Forelimb muscle (tissue), 1 donor: ENCODE measurements at places on chromosomes 7 and 10. TPM values are rescaled to one million over a fixed set of nuclear protein-coding genes. Genes with fewer than 3 reads are reported as not detected.

GRCh38 chr10:48518986-48519385 lies 85.9 kb downstream of the ARHGAP22 start:
- no peak for DNase-seq

DNA sequence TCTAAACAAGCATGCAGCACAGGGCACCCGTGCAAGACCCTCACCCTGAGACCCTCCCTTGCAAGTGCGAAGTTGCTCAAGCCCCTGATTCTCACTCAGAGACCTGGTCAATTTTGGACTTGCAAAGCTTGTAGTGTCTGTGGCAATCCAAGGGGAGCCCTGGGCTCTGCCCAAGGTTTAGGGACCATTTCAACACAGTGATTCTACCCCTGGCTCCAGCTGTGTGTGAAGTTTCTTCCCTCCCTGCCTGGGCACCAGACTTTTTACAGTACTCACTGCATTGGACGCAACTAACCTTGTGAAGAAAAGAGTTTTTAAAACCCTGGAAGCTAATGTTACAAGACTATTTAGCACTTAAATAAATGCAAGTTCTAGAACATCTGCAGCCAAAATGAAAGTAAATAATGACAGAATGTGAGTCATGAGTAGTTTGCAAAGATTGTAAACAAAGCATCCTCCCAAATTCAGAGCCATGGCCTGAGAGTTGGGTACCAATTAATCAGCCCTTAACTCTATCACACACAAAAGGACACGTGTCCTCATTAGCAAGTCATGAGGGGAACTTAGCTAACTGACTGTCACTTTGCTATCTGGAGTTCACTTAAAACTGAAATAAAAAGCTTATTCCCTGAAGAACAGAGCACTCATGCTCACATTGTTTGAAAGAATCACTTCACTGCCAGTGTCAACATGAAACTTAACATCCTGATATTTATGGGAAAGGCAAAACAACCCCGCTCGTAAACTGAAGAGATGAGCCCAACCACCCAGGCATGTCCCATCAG lies 48.1 kb downstream of the RGS10 start:
- no peak for DNase-seq

- DNase-seq: no peak
Observed at GRCh38 chr10:86344714-86345161, 21.9 kb downstream of the GRID1 start.

GRCh38 chr10:21891439-21891838 lies 112.1 kb downstream of the DNAJC1 start:
- no peak for DNase-seq

DNA sequence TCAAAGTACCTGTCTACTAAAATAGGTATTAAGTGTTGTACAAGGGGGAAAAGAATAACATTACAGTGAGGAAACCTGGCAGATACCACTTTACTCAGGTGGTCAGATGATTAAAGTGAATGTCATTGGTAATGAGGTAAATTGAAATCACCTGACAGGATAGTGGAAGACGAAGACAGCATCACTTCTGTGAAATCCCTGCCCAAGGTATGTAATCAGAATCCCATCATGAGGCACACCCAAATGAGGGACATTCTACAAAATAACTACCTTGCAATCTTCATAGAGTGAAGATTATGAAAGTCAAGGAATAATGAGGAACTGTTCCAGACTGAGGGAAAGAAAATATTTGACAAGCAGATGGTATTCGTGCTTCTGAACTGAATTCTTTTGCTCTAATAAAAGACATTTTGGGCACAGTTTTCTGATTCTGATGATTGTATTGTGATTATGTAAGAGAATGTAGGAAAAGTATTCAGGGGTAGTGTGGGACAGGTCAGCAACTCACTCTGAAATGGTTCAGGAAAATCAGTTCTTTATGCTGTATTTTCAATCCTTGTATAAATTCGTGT lies 33.3 kb upstream of the ARMS2 start:
- no peak for DNase-seq

DNA sequence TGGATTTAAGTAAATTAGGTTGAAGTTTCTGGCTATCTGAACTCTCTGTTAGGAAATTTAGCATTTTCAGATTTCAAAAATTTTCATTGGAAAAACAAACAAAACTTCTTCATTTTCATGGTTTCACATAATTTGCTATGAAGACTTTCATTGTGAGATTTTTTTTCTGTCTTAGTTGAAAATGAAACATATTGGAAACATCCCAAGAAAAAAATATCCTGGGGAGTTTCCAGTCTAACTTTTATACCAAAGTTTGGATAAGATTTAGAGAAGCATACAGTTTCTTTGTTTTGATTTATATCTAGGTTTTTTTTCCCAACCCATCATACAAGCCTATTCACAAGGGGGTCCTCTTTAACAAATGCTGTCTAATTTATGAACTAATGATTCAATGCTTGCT lies 300.5 kb upstream of the SEMA3A start:
- no peak for DNase-seq

DNA sequence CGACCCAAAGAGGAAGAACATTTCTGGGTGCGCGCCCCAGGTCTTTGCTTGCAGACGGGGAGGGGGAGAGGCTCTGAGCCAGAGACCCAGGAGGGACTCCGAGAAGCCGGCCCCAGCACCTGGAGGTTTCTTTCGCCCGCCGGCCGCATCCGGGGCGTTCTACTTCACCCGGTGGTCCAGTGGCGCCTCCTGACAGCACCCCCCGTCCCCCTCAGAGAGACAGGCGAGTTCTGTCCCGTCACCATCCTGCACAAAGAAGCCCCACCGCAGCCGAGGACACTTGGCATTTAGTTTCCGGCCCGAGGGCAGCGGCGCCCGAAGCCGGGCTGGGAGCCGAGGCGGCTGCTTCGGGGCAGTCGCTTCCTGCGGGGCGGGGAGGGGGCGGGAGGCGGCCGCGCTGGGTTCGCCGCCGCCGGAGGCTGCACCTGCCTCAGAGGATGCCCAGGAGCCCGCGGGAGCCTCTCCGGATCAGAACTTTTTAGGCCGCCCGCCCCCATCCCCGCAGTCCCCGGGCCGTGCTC lies at the start of gene TMEM178B:
TSS of gene TMEM178B (plus strand) at position 424 of the 521 bp plus-strand sequence.
- DNase-seq: no peak

DNA sequence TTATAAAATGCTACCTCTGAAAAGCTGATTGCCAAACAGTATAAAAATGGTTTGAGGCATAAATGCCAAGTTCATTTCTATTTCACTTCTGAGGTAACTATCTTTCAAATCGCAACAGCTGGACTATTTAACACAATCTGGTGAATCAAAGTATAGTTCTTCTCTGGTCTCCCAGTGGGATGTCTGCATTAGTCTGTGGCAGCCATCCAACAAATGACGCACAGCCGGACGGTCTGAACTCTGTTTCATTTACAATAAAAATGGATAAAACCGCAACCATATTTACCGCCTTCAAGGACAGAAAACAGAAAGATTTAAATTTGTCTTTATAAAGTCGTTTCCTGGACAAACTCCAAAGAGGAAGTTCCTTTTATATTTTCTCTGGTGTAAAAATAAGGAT lies 41.9 kb downstream of the ENO4 start:
- DNase-seq: peak; percentile 51

DNA sequence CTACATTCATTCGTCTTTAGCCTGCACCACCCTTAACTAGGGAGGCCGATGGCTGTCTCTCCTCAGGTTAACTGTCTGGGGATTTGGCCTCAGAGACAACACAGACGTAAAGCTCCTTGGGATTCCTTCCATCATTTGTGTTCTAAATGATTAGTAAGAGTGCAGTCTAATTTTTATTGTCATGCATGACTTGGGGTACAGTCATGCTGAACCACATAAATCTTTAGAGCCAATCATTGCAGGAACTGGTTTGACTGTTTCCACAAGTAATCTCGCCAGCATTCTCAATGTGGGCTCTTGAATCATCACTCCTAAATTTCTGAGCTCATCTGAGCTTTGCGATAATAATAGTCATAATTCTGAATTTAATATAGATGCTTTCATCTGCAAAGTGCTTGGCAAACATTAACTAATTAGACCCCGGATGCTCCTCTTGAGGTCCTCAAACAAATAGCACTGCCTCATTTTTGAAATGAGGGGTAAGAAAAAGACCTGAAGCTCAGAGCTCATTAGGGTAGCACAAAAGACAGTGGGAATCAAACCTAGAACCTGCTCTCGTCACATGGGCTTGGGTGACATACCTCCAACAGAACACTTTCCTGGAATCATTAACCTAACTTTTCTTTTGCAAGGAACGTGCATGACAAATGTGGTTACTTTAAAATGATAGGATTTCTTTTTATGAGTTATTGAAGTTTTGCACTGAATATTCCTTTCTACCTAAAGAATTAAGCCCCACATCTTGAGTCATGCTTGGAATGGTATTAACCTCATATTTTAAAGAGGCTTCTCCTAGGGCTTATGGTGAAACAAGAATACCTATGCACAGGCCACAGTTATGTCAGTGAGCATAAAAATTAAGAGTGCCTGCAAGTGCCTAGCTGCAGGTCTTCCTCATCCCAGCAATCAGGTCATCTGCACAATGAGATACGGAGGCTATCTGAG lies 118.9 kb upstream of the NRP1 start:
- no peak for DNase-seq

GRCh38 chr10:65194126-65194525 lies 1672.9 kb downstream of the REEP3 start:
- no peak for DNase-seq

DNA sequence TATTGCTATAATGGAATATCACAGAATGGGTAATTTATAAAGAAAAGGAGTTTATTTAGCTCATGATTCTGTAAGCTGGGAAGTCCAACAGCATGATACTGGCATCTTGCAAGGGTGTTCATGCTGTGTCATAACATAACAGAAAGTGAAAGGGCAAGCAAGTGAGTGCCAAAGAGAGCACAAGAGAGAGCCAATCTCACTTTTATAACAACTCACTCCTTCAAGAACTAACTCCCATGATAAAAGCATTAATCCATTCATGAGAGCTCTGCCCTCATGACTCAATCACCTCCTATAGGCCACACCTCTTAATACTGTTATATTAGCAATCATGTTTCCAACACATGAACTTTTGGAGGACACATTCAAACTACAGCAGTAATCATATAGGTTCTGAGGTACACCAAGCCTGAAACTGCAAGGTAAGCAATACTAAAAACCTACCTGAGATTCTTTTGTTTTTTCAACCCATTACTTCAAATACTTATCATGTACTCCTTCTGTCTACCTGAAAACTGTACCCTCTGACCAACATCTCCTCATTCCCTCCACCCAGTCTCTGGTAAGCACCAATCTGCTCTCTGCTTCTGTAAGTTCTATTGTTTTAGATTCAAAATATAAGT lies 219.7 kb downstream of the MTERF1 start:
- DNase-seq: no peak

- no peak for DNase-seq
Observed at GRCh38 chr7:31023877-31024276, 28.2 kb upstream of the ADCYAP1R1 start.

GRCh38 chr10:69124563-69125268 lies 738 bp downstream of the VPS26A start:
- no peak for DNase-seq

GRCh38 chr10:60352105-60352504 lies 37.6 kb downstream of the ANK3 start:
- DNase-seq: no peak

- no peak for DNase-seq
Observed at GRCh38 chr7:82241356-82241755, 202.2 kb downstream of the CACNA2D1 start.

GRCh38 chr10:125994601-125995000 lies 98.2 kb downstream of the FANK1 start:
- DNase-seq: no peak

DNA sequence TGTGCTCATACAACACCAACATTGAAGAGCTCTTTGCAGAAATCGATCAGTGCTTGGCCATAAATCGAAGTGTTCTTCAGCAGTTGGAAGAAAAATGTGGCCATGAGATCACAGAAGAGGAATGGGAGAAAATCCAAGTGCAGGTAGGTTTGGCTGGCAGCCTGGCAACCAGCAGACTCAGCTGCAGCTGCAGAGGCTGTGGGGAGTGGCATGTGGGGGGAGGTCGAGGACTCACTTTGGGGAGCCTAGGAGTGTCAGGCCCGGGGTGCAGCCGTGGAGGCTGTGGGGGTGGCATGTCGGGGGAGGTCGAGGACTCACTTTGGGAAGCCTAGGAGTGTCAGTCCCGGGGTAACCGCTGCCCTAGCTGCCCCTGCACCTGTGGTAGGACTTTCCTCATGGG lies 35.1 kb downstream of the RNF32 start:
- DNase-seq: no peak

DNA sequence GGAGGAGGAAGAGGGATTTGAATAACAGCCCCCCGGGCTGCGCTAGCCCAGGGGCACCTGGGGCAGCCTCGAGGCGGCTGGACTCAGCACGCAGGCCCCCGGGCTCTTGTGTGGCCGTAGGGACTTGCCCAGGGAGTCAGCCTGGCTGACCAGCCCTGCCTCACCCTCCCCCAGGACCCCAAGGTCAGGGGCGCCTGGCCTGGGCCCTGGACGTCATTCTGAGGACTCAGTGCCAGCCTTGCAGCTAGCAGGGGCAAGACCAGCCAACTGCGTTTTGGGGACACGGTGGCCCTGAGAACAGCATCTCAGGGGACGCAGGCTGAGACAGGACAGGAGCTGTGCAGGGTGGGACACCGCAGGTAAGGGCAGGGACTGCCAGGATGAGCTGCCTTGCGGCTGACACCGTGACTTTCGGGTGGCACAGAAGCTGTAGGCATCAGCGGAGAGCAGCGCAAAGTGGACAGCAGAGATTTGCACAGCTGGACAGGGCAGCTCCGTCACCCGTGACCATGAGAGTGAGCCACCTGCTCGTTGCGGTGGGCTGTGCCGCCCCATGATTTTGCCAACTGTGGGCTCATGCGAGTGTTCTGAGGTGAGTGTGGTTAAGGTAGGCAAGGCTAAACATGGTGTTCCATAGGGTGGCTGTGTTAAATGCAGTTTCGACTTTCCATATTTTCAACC lies 48.1 kb upstream of the UBE3C start:
- DNase-seq: no peak

GRCh38 chr7:144445590-144445989 lies 42.1 kb upstream of the NOBOX start:
- no peak for DNase-seq

DNAJC2 gene
- polyA plus RNA-seq: 31.9 TPM

IKZF1 gene
- polyA plus RNA-seq: 1.4 TPM

FAM25C gene
- not detected for polyA plus RNA-seq

MOGAT3 gene
- polyA plus RNA-seq: not detected

ZNF735 gene
- polyA plus RNA-seq: not detected
